ENCODE measurements at places on chromosomes 1 and 21.

DNA sequence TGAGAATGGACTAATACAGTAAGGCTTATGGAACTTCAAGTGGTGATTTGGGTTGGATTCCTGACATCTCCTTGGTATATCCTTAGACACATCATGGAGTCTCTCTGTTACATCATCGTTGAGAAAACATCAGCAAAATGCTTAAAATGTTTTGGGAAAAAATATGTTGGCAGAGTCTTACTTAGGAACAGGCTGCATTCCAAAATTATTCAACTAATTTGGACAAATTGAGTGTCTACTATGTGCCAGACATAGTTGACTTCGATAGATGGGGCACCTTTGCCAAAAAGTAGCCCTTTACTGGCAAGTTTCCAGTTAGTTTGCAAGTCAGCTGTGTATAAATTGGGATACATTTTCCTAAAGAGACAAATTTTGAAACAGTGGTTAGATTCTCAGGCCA lies 253.4 kb upstream of the ST6GALNAC5 start:
- DNase-seq = no peak

GRCh38 chr1:206106328-206107167 lies 10.6 kb downstream of the AVPR1B start:
- peak; percentile 80 for DNase-seq

DNA sequence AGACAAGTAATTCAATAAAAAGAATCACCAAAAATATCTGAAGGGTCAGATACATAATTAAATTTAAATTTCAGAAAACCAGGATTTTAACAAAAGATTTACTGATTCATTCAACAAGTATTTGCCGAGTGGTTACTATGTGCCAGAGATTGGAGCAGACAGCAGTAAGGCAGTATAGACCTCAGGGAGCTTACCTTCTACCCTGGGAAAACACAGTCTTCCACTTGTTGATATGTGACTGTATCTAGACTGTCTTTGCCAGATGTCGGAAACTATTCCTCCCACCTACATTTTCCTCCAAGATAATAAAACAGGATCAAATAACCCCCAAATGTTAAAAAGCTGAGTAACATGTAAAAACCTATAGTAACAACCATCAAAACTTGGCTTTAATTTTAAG lies 6.2 kb downstream of the HNRNPR start:
- no peak for DNase-seq

- DNase-seq = no peak
These were observed 42.9 kb downstream of the BATF3 start for GRCh38 chr1:212656730-212657129.

GRCh38 chr1:40162753-40163441 lies 1.7 kb downstream of the RLF start:
- no peak for DNase-seq

DNA sequence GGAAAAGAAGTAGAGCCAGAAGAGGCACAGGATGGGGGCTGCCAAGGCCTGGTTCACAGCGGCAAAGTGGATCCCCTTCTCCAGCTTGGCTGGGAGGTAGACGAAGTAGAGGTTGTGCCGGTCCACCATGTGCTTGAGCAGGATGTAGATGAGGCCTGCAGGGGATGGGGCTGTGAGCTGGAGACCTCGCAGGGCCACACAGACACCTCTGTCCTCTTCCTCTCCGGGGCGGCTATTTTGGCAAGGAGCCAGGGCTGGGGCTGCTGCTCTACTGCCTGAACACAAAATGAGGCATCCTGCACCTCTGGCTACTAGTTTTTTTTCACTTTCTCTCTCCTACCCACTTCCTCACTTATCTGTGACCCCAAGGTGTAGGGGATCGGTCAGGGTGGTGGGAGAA lies 32.3 kb downstream of the TMEM63A start:
- peak; percentile 53 for DNase-seq

- DNase-seq = no peak
These were observed 15.9 kb downstream of the SHISA4 start for GRCh38 chr1:201904579-201904978.

GRCh38 chr1:16397120-16397519 lies 30.1 kb downstream of the SZRD1 start:
- DNase-seq = no peak

- no peak for DNase-seq
These were observed 244.8 kb upstream of the RGS18 start for GRCh38 chr1:191913260-191913977.

DNA sequence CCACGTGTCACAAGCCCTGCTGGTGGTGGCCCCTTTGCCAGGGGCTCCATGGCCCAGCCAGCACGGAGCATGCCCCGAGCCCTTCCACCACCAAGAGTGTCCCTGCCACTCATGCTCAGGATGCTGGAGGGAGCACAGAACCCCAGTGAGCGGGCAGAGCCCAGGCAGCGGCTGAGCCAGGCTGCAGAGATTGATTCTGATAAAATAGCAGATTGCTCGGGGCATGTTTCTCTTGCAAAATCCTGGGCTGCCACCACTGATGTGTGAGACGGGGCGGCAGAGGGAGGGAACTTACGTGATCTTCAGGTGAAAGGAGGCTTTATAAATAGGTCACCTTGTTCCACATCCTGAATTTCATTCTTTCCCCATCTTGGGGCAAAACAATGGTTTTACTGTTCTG lies 53.2 kb downstream of the SPSB1 start:
- no peak for DNase-seq

GRCh38 chr1:168273575-168273974 lies 7.1 kb upstream of the TBX19 start:
- no peak for DNase-seq

DNA sequence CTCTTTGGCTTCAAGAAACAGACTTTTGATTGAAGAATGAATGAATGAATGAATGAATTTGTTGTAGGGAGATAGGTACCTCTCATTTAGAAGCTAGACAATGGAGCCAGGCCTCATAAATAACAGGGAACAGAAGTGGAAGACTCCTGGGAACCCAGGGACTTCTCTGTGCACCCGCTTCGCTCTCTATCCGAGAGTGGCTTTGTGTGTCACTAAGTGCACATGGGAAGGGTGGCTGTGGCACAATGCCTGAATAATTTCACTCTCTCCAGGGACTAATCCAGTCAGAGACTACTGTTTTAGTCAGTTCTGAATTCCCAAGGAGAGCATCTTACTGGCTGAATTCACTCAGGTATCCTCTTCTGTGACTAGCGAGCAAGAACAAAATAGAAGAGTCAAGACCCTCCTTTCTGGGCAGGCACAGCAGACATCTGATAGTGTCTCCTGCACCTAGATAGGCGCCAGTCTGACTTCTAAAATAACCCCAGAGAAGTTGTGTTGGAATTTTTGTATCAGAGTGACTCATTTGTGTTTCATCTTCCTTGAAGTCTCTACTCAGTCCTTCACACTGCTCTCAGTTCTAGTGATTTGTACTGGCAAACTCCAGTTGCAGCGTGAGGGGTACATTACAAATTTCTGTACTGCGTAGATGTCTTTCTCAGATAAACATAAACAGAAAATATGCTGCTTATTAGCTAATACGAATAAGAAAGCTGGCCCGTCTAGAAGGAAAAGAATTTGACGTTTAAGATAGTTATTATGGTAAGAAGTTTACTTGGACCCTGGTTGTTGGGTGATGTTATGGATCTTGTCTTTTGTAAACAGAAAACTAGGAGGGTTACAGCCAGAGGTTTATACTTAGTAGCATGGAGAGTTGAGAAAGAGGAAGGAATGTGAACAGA lies 34.0 kb downstream of the BACH1 start:
- DNase-seq = no peak

GRCh38 chr21:37058261-37058660 lies 14.6 kb downstream of the PIGP start:
- DNase-seq = no peak

DNA sequence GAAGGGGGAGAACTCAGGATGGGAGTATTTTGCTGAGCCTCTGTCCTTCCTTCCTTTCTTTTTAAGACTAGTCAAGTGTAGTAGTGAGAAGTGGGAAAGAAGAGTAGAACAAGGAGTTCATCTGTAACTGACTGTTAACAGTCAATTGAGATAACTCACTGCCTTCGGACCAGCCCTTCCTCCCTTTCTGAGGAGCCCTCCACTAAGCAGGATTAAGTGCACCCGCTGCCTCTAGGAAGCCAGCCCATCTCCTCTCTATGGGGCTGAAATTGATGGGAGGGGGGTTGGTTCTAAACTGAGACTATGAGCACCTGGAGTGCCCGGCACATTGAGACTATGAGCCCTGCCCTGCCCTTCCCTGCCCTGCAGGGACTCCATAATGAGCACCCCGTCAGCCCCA lies 72.7 kb upstream of the TINAGL1 start:
- DNase-seq = no peak

DNA sequence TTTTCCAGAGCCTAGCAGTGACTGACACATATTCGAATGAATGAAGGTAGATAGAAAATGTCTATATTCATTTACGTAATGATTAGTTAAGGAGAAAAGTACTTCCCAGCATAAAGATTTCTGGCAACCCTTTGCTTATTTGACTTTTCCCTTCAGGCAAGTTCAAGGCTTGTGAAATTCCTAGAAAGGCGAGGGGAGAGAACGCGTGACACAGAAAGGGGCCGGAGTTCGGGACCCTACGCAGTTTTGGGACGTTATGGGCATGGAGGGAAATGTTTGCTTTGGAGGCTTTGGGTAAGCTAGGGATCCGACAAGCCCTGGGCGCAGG lies 472 bp upstream of the USP25 start:
- no peak for DNase-seq

DNA sequence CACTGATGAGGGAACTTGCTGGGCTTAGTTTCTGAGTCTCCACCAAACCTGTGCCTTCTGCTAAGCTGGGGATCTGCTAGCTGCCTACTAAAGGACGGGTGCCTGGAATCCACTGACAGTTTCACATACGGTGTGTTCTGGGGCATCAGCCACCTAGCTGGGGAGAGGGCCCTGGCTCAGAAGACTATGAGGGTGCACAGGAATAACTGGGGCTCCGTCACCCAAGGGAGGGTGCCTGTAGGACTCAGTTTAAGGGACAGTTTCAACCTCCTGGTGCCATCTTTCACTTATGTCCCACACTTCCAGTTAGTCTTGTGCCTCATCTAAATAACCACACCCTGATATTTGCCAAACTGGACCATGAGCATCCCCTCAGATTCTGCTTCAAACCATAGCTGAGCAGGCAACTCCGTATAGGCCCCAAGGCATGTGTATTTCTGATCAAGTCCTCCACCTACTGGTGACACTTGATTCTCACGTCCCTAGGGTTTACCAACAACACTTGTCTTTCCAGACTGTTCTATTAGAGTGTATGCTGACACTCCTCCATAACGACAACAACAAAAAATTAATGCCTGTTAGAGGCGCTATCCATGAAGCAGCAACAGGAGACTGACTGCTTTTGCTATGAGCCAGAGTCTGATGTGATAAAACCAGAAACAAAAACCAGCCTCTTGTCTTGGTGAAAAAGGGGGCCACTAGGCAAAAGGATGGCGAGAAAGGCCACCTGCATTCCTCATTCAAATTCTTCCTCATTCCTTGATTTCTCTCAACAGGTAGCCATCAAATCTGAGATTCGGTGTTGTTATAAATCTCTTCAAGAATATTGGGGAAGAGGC lies 55.0 kb upstream of the PAXBP1 start:
- no peak for DNase-seq

- DNase-seq = no peak
These were observed 10.9 kb upstream of the THEM5 start for GRCh38 chr1:151864411-151864810.

Measured in mucosa of descending colon (tissue), 3 donors.